ENCODE measurements at places on chromosomes 6 and 20.

DNA sequence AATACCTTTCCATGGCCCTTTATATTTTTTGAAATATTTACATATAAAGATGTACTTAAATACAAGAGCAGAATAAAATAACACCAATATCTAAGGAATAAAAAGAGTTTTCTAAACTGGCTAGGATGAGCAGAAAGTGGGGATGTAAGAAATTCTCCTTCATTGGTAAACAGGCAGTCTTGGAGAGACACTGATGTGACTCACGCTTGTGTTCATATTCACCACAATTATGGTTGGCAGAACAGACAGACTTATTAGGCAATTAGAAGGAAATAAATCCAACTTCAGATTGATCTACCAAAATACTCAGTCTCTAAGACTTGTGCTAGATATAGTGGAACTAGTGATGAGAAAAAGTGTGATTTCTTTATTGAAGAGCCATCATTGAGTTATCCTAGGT, 463.7 kb downstream of the CDC5L start:
- no peak for DNase-seq

DNA sequence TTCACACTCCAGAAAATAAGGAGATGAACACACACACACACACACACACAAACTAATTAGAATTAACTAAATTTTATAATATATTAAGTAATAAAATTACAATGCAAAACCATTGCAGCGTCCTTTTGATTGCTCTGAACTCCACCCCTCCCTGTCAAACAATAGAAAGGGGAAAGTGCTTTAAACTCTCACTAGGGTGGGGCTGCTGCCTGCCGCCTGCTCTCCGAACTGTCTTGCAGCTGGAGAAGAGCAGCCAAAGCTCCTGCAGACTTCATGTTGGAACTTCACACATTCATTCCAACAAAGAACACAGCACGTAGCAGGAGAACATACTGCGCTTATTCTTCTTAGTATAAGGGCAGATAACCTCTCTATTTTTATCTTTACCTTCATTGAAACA, 83.2 kb downstream of the GCLC start:
- DNase-seq, result no peak

DNA sequence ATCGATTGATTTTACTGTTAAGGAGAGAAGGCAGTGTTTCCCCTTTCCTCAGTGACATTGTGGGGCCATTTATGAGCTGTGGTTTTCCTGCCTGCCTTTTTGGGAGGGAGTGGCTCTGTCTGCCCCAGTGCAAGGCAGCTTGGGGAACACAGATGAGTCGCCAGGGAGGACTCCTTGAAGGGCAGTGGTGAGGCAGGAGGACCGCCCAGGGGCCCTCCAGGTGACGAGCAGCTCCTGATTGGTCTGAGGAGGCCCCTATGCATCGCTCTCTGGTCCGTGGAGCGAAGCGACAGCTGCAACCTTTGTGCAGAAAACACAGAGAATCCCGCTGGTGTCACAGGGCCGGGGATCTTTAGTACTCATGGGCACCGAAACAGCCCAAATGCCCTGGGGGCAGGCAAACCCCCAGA, 100.3 kb downstream of the TMEM242 start:
- DNase-seq, result no peak

- no peak for DNase-seq
Observed at GRCh38 chr6:4133941-4134838, 1.2 kb downstream of the ECI2 start.
